A549 treated with RU486 at 1 μM for 4 hours (cell line): ENCODE measurements at places on chromosomes 3 and 15. TPM values are rescaled to one million over a fixed set of nuclear protein-coding genes. Genes with fewer than 3 reads are reported as not detected.

The FBXW12 gene
- total RNA-seq: not detected in 5 replicates

The SERPINI2 gene
- not detected in 5 replicates for total RNA-seq

The CYP8B1 gene
- total RNA-seq: not detected in 5 replicates

The RHOV gene
- total RNA-seq: 4.7 to 7.6 TPM (median 6.4 TPM) in 5 replicates

The PATL2 gene
- 0.07 to 0.14 TPM in 2 of 5 replicates, not detected in the others for total RNA-seq

The AP3B2 gene
- 0.49 to 1.5 TPM (median 0.71 TPM) in 5 replicates for total RNA-seq

The RRP9 gene
- total RNA-seq: 36.4 to 52.7 TPM (median 48.3 TPM) in 5 replicates

The MLH1 gene
- 31.4 to 44.6 TPM (median 32.2 TPM) in 5 replicates for total RNA-seq

The ILDR1 gene
- not detected in 5 replicates for total RNA-seq

The NAALADL2 gene
- 0.21 to 0.23 TPM in 2 of 5 replicates, not detected in the others for total RNA-seq

The SI gene
- total RNA-seq: not detected in 5 replicates

The SAXO2 gene
- total RNA-seq: 1.9 to 3.4 TPM (median 2.6 TPM) in 5 replicates

The PRC1 gene
- 180 to 253 TPM (median 211 TPM) in 5 replicates for total RNA-seq

The CLDN11 gene
- 0.09 to 0.30 TPM (median 0.12 TPM) in 4 of 5 replicates, not detected in the other for total RNA-seq

The KNG1 gene
- total RNA-seq: 0.09 TPM in 1 of 5 replicates, not detected in the others

The CMTM8 gene
- total RNA-seq: 6.4 to 11.0 TPM (median 10.8 TPM) in 5 replicates

The SEMA3F gene
- 6.6 to 12.1 TPM (median 10.9 TPM) in 5 replicates for total RNA-seq

The CTXN2 gene
- 0.02 TPM in 1 of 5 replicates, not detected in the others for total RNA-seq

The RLBP1 gene
- not detected in 5 replicates for total RNA-seq

The CRYGS gene
- total RNA-seq: 0.44 to 1.5 TPM (median 0.61 TPM) in 5 replicates

The PIGZ gene
- 1.0 to 2.2 TPM (median 1.5 TPM) in 5 replicates for total RNA-seq

The TRIM42 gene
- not detected in 5 replicates for total RNA-seq

The MYL3 gene
- total RNA-seq: 0.22 to 0.35 TPM in 2 of 5 replicates, not detected in the others

The RTP1 gene
- not detected in 5 replicates for total RNA-seq

The RTP2 gene
- total RNA-seq: not detected in 5 replicates
